ENCODE measurements at places on chromosomes 12 and 14.

- DNase-seq: peak; percentile 51
These were observed 166.7 kb downstream of the ITPR2 start for GRCh38 chr12:26666286-26666685.

- no peak for DNase-seq
These were observed 7.4 kb upstream of the HOXC11 start for GRCh38 chr12:53965281-53966084.

DNA sequence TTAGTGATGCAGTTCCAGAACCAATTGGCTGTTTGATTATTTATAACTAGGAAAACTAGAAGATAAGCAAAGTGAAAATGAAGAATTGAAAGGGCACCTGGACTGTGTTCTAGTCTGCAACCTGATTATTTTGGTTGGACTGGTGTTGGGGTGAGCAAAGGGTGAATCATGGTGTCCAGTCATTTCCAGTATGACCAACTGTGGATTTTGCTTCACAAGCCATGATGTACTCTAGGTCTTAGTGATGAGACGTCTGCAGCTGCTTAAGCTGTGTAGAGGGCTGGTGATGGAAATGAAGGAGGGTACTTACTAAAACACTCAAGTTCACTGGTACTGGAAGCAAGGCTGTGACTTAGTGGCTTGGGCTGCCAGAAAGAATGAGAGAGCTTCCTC lies 193.2 kb upstream of the FRMD6 start:
- peak; percentile 52 for DNase-seq

DNA sequence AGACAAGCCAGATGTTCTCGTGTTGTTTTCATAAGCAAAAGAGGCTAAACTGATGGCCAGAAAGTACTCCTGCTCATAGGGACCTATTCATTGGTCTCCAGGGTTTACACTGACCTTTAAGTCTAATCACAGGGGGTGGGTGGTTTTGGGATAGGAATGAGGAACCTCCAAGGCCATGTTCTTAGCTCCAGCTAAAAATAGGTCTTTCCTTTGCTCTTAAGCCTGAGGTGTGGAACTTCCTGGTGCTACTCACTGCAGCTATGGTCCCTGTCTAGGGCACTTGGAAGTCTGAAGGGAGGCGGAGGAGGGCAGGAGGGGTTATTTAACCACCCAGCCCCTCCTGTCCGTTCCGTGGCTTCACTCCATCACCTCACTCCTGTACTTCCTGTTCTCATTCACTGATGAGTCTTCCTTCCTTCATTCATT lies 18.6 kb downstream of the GPRC5A start:
- no peak for DNase-seq

- no peak for DNase-seq
These were observed 4.2 kb upstream of the PLEKHA5 start for GRCh38 chr12:19125325-19125724.

GRCh38 chr14:92651106-92651757 lies 97.2 kb downstream of the LGMN start:
- DNase-seq: no peak

- peak; percentile 54 for DNase-seq
These were observed 20.9 kb downstream of the PDE6H start for GRCh38 chr12:14993537-14994266.

GRCh38 chr14:83491091-83491490 lies 1957.4 kb upstream of the SEL1L start:
- no peak for DNase-seq

GRCh38 chr14:34177466-34177865 lies 226.6 kb upstream of the EGLN3 start:
- no peak for DNase-seq

DNA sequence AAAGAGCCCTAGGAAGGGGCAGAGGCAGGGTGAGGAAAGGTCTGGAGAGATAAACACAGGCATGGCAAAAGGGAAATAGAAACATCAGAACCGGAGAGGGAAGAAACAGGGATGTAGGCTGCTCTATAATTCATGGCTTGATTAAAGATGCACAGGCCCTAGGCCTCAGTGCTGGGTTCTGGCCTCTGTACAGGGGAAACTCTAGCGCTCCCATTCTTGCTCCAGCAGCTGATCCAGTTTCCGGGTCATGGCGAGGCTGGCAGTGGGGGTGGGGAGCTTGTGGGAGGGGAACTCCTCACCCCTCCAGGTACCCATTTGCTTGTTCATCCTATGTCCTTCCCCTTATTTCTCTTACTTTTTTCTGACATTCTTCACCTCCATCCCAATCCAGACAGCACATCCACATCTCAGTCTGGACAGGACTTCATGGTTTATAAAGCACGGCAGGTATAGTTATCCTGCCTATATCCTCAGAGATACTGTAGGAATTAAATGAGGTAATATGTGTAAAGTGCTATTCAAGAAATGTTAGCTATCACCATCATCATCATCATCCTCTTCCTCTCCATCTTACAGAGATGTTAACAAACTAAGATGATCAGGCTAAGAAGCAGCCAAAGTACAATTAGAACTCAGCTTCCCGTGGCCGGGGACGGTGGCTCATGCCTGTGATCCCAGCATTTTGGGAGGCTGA lies 8.0 kb upstream of the GPR84 start:
- DNase-seq: no peak

DNA sequence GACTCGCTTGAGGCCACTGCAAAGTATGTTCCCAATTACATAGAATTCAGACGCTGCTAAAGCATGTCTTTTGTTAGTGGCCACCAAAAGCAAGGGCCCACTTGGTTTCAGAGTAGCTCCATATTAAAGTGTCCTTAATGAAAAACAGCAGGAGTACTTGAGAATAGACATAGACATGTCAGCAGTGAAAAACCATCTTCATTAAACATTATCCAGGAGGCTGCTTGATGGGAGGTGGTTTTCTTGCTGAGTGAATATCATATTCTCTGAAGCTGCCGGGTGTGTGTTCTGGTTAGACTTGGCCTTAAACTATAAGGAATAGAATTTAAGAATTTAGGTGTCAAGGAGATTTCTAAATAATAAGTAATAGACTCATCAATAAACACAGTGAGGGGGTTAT lies 79.5 kb upstream of the CCDC198 start:
- DNase-seq: no peak

GRCh38 chr12:58988643-58989344 lies 68.5 kb upstream of the LRIG3 start:
- DNase-seq: no peak

GRCh38 chr12:111246477-111247011 lies 122.4 kb downstream of the PHETA1 start:
- DNase-seq: no peak

DNA sequence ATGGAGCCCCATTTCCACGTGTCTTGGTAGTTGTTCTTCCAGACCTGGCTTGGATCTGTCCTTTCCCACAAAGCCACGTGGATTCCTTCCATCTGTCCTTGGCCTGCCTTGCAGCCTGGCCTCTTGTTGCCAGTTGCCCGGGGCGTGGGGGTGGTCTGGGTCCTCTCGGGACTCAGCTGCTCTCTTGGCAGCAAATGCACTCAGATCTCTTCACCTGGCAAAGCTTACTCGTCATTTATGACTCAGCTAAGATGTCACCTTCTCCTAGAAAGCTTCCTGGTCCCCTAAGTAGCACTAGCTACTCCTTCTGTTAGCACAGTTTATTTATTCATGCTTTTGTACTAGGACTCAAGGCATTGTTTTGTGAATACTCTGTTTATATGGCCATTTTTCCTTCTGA lies 13.6 kb downstream of the PLEKHG3 start:
- no peak for DNase-seq

DNA sequence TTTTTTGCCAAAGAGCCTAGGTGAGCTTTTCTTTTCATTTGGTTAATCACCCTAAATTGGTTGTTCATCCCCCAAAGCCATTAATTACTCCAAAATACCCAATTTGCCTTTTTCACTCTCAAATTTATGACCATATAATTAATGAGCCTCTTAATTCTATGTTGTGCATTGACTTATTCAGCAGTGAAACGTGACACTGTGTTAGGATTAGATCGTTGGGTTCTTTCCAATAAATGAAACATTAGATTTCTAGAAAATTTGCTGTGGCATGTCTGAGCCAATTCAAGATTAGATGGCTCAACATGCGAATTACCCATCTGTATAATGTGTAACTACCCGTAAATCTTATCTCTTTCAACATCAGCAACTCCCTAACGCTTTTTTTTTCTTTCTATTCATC lies 273.4 kb downstream of the BMP4 start:
- DNase-seq: no peak

All from AG10803 (cell line).